Erythroblast (primary cell): ENCODE measurements at places on chromosomes 6 and 20.
A peak's percentile ranks its signal among the peaks of the same experiment; 100 is the strongest.

DNA sequence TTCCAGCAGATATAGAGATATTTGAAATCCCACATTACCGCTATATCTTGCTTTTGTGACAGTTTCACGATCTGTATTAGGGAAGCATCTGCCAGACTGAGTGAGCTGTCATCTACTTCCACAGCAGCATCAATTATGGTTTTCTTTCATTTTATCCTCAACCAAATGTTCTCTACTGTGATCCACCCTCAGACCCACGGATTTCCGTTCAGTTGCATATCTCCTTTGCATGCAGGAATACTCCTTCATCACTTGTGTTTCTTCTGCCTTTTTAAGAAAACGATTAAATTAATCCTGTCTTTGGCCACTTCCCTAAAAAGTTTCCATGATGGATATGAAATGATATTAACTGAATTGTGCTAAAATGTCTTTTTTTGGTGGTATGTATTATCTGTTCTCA, 262.1 kb upstream of the ADGRB3 start:
- no peak for DNase-seq

DNA sequence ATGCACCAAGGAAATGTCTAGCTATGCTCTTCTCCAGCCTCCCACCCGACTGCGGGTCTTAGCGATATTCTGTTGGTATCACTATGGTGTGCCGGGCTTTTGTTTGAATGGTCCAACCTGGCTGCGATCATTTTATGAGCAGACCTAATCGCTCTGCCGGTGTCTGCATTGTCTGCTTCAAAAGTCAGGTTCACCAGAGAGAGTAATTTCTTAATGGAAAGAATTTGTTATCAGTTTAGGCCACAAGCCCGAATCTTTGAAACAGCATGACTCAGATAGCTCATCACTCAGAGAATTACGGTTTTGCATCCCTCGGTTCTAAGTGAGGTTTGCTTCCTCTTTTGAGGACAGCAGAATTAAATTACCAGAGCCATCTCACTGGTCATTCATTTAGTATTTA, 521.0 kb upstream of the ARID1B start:
- no peak for DNase-seq

DNA sequence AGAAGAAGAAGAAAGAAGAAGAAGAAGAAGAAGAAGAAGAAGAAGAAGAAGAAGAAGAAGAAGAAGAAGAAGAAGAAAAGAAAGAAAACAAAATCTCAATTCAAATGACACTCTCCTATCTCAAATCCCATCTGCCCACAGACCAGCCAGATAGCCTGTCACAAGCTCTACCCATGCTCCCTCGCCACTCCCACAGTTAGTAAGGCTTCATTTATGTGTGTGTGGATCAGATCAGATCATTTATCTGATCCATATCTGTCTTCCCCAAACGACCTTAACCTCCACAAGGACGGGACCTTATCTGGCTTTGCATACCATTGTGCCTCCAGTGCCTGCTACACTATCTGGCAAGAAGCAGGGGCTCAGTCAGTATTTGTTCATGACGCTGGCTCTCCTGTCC, 81.9 kb upstream of the RREB1 start:
- peak; percentile 18 for DNase-seq

GRCh38 chr20:8912096-8912495, 156.8 kb upstream of the PLCB4 start:
- no peak for DNase-seq

- DNase-seq: no peak
These were observed 134.9 kb upstream of the STMND1 start for GRCh38 chr6:16966791-16967469.

DNA sequence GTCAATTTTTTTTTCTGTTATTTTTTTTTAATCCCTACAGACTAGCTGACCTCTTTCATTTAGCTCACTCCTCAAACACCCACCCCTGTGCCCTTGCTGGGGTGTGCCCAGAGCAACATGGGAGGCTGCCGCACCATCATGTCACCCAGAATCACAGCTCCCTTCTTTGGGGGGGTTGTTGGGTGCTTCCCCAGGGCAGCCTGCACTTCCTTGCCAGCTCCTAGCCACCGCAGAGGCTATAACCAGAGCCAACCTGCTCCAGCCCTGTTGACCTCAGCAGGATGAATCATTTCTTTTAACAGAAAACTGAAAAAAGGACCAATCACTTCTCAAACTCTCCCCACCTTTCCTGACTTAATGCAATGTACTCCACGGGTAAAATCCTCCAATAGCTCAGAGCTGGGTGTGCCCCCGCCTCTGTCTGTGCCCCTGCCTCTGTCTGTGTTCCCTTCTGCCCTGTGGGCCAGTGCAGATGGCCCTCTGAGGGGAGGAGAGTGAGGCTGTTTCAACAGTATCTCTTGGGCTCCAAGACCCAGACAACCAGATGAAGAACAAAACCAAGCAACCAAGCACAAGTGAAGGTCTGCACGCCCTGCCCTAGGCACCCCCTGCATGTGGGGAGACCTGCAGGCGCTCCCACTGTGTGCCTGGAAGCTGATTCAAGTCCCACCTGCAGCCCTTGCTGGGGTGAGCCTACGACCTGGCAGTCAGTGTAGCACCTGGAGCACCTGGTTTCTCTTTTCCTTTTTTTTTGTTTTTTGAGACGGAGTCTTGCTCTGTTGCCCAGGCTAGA, 67.7 kb downstream of the PYGB start:
- no peak for DNase-seq

DNA sequence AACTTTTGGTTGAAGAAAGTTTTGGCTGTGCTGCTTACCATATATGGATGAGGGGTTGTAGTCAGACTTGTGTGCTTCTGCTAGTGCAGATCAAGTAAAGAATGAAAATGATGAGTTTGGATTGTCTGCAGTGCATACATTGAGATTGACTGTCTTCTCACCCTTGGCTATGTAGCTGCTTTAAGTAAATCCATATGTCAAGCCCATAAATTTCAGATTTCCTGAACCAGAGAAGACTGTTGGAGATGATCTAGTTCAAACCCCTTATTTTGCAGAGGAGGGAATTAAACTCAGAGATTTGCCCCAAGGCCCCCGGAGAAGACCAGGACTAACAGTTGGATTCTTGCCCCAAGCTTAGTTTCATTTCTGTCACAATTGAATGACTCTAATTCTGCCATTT, 67.2 kb downstream of the PKIB start:
- DNase-seq: no peak

- DNase-seq: no peak
These were observed 8.0 kb downstream of the MUCL3 start for GRCh38 chr6:30948811-30949210.

- DNase-seq: peak; percentile 10
These were observed 155.5 kb upstream of the SLC24A3 start for GRCh38 chr20:19056909-19057308.

DNA sequence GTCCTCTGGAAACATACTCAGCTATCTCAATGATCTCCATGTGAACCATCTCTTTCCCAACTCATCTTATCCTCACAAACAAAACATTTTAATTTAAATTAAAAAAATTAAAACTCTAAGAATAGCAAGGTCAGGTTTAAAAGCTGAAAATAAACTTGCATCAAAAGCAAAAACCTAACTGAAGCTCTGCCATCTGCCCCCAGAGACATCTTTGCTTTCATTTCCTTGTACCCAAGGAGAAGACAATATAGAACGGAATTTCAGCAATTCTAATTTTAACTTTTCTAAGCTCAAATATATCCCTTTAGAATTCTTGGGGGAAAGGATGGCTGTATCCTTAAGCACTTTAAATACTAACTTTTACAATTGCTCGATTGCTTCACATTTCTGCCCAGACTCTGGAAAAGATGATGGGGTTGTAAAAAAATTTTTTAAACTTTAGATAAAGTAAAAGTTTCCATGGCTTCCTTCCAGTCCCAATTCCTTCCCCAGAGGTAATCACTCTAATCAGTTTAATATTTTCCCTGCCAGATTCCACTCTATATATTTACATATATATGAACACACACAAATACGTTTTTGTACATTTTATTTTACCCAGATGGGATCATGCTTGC, 69.2 kb upstream of the SMIM29 start:
- DNase-seq: no peak

- no peak for DNase-seq
These were observed 19.1 kb downstream of the SNAI1 start for GRCh38 chr20:50001784-50002311.

DNA sequence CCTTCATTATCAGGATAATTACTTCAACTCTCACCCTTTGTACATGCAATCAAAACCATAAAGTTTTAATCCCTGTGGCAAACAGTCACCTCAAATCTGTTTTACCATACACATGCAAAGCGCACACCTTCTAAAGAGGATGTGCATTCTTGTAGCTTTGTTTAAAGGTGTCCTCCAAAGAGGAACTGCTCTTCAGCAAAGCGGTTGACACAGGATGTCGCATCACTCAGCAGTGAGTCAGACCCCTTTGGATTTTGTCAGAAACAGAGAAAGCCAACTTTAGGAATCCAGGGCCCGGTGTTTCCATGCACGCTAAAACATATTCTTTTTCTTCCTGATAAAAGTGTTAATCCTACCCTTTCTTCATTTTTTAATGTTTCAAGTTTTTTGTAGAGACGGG, 268.3 kb upstream of the ARID1B start:
- no peak for DNase-seq

GRCh38 chr6:128057946-128058345, 157.1 kb upstream of the THEMIS start:
- no peak for DNase-seq

GRCh38 chr6:33091957-33092356, 16.2 kb downstream of the HLA-DPB1 start:
- peak; percentile 54 for DNase-seq

DNA sequence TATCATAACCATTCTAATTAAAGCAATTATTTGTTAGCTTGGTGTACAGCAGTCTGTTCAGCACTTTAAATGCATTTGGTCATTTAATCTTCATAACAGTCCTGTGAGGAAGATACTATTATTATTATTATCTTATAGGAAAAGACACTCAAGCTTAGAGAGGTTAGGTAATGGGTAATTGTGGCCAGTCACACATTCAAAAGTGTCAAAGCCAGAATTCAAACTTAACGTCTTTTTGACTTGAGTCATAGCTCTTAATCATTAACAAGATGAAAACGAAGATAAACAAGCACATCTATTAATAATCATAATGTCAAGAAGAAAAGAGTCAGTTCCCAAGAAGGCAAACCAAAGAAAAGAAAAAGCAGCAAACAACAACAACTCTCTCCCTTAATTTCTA, 251.0 kb downstream of the SYNE1 start:
- DNase-seq: no peak

GRCh38 chr6:80607811-80608391, 501.4 kb downstream of the BCKDHB start:
- DNase-seq: no peak

- DNase-seq: no peak
These were observed 3.7 kb downstream of the SAYSD1 start for GRCh38 chr6:39111280-39111679.

DNA sequence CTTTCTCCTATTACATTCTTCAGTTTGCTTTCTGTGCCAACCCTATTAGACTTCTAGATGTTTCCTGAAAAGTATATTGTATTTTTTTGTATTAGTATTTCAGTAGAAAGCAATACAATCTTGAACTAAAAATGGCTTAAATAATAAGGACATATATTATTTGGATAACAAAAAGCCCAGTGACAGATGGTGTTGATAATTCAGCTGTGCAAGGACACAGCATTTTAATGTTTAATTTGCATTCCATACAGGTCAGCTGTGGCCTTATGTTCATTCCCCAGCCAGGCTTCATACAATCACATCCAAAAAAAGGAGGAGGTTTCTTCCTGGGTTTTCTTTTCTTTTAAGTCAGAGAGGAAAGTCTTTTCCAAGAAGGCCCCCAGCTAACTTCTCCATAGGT, 236.9 kb downstream of the CD109 start:
- DNase-seq: no peak

DNA sequence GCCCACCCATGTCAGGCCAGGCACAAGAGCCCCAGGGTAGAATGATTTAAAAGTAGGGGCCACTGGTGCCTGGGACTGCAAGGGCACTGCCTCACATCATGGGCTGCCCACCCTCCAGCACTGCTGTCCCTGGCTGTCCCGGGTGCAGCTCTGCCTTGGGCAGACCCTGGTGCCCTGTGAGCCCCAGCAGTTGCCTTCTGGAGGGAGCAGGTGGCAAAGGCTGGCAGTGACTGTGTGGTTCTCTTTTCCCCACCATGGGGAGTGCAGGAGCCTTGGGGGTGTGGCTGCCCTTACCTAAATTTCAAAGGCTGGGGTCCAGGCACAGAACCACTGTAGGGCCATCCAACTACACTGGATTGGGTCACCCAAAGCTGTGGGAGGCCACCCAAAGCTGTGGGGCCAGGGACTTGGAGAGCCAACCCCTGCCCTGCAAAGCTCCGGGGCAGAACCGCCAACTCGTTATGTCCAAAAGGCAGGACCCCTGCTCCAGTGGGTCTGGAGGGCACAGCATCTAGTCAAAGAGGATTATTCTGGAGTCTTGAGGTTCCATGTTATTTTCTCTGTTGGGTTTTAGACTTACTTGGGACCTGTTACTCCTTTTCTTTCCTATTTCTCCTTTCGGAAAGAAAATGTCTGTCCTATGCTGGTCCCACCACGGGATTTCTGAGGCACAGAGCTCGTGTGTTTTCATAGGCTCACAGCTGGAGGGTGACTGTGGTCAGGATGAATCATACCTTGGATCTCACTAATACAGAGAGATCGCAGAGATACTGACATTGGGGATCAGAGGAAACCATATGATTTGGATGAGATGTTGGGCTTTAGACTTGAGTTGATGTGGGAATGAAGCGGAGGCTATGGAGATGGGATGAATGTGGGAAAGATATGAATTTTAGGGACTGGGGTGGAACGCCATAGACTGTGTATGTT, 65.3 kb downstream of the RAMACL start:
- no peak for DNase-seq

GRCh38 chr20:50421356-50422340, 88.5 kb upstream of the PTPN1 start:
- no peak for DNase-seq

- DNase-seq: no peak
These were observed 802.4 kb downstream of the TFAP2A start for GRCh38 chr6:9612489-9612888.

DNA sequence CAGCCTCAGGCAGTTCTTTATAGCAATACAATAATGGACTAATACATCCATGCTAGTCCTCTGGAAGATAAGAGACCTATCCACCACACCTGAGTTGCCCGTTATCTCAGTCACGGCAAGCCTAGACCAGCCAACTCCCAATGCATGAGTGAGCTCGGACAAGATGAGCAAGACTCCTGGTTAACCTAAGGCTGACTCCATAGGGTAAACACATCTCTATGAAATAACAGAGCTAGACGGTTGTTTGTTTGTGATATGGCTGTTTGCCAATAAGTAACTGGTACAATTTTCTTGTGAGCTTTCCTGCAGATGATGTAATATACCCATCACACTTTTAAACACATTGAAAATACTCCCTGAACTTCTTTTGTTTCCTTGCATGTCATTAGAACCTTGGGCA, 70.6 kb upstream of the PHACTR1 start:
- no peak for DNase-seq

DNA sequence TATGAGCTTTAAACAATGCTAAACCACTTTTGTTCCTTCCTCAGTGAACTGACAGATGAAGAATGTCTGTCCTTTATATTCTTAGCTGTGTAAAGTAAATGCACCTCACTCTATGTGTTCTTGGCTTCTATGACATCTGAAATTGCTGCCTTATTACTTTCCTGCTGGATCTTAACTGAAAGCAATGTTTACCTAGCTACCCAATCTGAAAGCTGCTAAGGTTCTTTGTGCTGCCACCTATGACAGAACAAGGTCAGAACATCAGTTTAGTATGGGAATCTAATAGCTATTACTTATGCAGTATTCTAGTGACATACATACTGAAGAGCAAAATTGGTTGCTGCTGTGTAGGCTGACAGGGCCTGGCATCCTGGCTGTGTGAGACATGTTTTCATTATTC, 444.1 kb downstream of the KHDRBS2 start:
- no peak for DNase-seq

- no peak for DNase-seq
These were observed 12.3 kb downstream of the DCBLD1 start for GRCh38 chr6:117494694-117495318.

- DNase-seq: no peak
These were observed 241.9 kb downstream of the SAMD5 start for GRCh38 chr6:147750413-147750812.
